ENCODE measurements at places on chromosomes 5 and 9.

DNA sequence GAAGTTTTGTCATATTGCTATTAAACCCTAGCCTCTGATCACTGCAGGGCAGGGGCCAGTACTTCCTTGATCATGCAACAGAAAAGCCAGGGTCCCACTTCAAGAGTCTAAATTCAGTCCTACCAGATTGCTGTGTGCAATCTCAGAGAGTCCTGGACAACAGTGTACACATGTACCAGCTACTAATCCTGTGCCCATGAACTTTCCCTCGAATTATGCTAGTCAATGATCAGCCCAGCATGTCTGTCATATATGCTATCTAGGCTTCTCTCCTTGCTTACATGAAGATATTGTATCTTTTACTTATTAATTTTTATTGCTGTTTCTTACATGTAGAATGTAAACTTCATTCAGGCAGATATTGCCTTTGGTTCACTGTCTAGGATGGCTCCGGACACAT is 367.0 kb downstream of the NTRK2 start:
- no peak for DNase-seq

GRCh38 chr5:169300468-169301385 is at the start of gene SLIT3:
Gene SLIT3, minus strand, starts transcription at chr5:169301139. Its CDS starts 430 bp downstream, at chr5:169300709.
- no peak for DNase-seq

GRCh38 chr5:42915306-42915866 is 103.7 kb upstream of the SELENOP start:
- no peak for DNase-seq

DNA sequence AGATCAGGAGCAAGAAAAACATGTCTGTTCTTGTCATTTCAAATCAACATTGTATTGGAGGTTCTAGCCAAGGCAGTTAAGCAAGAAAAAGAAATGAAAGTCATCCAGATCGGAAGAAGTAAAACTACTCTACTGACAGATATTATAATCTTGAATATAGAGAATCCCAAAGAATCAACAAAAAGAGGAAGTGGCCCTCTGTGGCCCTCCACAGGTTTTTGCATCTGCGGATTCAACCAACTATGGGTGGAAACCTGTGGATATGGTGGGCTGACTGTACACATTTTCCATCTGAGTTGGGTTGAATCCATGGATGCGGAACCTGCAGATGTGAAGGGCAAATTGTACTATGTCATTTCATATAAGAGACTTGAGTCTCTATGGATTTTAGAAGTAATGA is 35.1 kb downstream of the GAS1 start:
- DNase-seq, result no peak

DNA sequence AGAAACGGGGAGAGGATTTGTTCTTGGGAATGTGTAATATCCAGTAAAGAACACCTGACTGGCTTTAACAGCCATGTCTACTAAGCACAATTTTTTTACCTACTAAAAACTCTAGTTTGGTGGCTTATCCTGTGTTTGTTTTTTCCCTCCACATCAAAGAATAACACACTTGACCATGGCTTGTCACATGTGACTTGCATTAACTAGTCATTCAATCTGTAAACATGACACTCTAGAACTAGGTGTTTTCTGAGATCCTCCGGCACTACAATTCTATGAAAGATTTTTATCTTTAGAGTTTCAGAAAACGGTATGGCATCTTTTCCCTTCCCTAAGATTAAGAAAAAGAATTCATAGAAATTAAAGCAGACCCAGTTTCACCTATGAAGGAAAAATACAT is 103.7 kb downstream of the CEMIP2 start:
- DNase-seq, result no peak

- no peak for DNase-seq
Observed at GRCh38 chr5:53827211-53827651, 266.8 kb downstream of the NDUFS4 start.

GRCh38 chr5:81760521-81760920 is 9.6 kb upstream of the SSBP2 start:
- no peak for DNase-seq

GRCh38 chr5:101431201-101431600 is 528.1 kb upstream of the ST8SIA4 start:
- no peak for DNase-seq

GRCh38 chr9:33131790-33132772 is 35.1 kb downstream of the B4GALT1 start:
- peak; percentile 38 for DNase-seq

DNA sequence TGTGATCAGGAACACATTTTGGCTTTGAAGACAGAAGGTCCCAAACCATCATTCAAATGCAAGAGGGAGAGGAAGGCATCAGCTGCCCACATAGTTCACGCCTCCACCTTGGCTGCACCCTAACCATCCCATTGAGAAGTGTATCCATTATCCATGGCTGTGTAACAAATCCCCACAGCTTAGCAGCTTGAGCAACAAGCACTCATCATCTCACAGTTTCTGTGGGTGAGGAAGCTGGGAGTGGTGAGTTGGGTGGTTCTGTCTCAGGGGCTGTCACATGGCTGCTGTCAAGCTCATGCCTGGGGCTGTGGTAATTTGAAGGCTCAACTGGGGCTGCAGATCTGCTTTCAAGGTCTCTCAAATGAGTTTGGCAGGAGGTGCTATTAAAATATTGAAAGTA is 23.0 kb upstream of the CEP72 start:
- no peak for DNase-seq

DNA sequence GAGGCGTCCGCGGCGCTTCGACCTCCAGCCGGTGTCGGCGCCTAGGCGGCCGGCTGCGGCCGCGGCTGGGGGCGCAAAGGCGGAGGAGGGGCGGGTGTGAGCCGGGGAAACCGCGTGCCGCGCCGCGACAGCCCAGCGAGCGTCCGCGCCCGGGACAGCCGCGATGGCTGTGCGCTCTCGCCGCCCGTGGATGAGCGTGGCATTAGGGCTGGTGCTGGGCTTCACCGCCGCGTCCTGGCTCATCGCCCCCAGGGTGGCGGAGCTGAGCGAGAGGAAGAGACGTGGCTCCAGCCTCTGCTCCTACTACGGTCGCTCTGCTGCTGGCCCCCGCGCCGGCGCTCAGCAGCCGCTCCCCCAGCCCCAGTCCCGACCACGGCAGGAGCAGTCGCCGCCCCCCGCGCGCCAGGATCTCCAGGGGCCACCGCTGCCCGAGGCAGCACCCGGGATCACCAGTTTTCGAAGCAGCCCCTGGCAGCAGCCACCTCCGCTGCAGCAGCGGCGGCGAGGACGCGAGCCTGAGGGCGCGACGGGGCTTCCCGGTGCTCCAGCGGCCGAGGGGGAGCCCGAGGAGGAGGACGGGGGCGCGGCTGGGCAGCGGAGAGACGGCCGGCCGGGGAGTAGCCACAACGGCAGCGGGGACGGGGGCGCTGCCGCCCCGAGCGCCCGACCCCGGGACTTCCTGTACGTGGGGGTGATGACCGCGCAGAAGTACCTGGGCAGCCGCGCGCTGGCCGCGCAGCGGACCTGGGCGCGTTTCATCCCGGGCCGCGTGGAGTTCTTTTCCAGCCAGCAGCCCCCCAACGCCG is 605 bp downstream of the CHSY3 start:
- no peak for DNase-seq

- DNase-seq, result no peak
Observed at GRCh38 chr5:3058942-3059341, 307.5 kb upstream of the IRX2 start.

Data from AG04450 (cell line).